ENCODE measurements at places on chromosomes 5 and 9.

DNA sequence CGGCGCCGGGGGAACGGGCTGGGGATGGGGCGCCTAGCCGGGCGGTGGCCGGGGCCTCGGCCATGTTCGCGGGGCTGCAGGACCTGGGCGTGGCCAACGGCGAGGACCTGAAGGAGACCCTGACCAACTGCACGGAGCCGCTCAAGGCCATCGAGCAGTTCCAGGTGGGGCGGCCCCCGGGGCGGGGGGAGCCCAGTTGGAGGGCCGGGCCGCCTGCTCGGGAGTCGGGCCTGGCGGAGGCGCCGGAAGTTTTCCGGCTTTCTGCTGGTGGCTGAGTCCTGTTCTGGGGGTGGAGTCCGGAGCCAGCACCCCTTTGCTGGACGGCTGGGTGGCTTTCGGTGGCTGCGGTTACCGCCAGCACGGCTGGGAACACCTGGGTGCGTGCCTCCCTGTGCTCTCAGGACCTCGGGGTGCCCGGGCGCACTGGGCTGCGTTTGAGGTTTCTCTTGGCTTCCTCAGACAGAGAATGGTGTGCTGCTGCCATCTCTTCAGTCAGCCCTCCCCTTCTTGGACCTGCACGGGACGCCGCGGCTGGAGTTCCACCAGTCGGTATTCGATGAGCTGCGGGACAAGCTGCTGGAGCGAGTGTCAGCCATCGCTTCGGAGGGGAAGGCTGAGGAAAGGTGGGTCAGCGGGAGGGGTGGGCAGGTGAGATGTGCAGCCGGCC, 454 bp downstream of the NELFB start:
- DNase-seq: no peak

DNA sequence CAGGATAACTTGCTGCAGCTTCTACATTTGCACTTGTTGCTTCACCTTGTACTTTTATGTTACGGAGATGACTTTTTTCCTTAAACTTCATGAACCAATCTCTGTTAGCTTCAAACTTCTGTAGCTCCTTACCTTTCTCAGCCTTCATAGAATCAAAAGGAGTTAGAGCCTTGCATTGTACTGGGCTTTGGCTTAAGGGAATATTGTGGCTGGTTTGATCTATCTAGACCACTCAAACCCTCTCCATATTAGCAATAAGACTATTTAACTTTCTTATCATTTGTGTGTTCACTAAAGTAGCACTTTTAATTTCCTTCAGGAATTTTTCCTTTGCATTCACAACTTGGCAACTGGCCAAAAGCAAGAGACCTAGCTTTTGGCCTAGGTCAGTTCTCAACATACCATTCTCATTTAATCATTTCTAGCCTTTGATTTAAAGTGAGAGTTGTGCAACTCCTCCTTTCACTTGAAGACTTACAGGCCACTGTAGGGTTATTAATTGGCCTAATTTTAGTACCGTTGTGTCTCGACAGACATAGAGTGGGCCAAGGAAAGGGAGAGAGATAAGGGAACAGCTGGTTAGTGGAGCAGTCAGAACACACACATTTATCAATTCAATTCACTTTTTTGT, 63.7 kb downstream of the SHOC1 start:
- no peak for DNase-seq

- no peak for DNase-seq
Measured at GRCh38 chr9:134896834-134897583, 16.4 kb downstream of the FCN2 start.

DNA sequence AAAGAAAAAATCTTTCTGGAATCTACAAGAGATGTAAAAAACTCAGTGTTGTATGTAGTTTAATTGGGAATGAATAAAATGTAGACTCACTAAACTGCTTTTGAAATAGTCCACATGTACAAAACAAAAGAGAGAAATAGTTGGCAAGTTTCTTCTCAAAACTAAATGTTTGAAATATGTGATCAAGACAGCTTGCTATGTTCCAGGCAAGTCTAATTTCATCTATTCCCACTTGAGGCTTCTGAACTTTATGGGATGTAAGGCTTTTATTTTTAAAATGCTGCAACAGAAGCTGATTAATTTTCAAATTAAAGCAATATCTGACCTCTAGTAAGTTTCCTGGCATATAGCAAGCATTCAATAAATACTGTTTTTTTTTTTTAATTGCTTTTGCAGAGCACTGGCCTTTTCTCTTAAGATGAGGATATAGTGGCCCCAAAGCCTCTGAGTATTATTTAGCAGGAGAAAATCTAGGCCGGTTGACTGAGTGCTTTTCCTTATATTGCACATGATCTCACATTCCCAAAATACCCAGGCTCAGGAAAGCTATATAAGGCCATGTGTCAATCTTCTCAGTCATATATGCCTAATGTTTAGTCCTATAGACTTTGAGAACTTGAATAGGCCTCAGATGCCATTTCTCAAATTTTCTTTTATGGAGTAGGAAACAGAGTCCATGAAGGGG, 183.2 kb downstream of the NTRK2 start:
- no peak for DNase-seq

DNA sequence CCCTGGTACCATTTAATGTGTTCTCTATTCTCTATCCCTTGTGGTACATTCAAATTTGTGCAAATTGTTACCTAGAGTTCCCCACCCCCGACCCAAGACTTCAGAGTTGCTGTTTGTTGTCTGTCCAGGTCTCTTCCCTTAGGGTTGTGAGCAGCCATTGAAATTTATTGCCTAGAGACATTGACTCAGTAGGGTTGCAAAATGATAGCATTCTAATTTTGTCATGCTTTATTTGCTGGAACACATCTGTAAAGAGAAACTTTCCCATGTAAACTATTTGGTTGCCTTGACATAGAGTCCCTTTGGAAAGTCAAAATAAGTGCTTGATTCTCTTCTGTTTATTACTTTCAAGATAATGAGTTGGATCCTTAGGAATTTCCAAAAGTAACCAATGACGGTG, 91.7 kb upstream of the KLF9 start:
- DNase-seq: no peak

DNA sequence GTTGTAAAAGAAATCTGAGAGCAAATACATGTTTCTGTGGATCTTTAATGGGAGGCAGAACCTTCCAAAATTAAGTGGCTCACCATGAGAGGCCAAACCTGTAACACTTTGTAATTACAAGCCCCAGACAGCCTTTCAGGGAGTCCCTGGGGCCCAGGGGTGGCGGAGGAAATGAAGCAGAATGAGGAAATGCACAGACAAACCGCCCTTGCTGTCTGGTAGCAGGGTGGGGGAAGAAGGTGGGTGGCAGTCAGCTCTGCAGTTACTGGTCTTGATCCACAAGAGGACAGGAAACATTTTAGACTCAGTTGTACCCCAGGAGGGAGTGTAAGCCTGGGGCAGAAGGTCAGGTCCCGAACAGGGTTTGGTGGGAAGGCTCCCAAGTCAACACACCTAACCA, 6.5 kb downstream of the ARL14EPL start:
- no peak for DNase-seq

DNA sequence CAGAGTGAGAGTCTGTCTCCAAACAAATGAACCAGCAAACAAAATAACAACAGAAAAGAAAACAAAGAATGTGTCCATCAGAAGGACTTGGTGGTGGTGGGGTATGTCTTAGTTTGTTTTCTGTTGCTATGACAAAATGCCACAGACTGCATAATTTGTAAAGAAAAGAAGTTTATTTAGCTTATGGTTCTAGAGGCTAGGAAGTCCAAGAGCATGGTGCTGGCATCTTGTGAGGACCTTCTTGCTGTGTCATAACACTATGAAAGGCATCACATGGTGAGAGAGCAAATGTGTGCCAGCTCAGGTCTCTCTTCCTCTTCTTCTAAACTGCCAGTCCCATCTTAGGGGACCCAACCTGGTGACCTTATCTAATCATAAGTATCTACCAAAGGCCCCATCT, 10.5 kb downstream of the NPR3 start:
- DNase-seq: no peak

GRCh38 chr5:132484391-132484725, 6.2 kb downstream of the IRF1 start:
- no peak for DNase-seq

DNA sequence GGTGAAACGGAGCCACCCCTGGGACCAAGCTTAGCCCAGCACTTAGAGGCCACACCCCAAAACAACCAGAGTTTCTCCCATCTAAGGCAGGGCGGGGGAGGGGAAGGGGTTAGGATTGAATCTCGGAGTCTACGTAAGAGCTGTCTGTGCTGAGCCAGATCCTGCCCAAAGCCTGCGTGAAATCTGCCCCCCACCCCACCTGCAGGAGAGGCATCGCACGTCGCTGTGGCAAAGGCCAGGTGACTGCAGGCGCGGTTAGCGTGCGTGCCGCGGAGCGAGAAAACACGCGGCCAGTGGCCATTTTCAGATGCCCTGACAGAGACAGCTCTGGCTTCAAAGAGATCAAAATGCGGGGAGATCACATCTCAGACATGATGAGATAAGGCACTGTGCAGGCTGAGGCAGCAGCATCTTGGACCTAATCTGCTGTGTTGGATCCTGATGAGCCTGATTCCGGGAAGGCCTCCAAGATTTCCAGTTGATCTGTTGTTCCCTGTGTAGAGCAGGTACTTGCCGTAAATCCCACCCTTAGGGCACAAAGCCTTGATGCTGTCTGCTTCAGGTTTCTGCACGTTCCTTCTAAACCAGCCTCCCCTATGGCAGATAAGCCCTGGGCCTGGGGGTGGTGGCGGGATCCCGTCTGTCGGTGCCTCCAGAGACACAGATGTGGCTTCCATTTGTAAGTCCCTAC, 2.5 kb upstream of the QSOX2 start:
- no peak for DNase-seq

- DNase-seq: no peak
Measured at GRCh38 chr5:150895431-150896428, 9.1 kb downstream of the ZNF300 start.

GRCh38 chr5:95352691-95353090, 38.5 kb upstream of the FAM81B start:
- no peak for DNase-seq

GRCh38 chr9:115596021-115596745, 478.2 kb upstream of the TNC start:
- DNase-seq: peak; percentile 74

DNA sequence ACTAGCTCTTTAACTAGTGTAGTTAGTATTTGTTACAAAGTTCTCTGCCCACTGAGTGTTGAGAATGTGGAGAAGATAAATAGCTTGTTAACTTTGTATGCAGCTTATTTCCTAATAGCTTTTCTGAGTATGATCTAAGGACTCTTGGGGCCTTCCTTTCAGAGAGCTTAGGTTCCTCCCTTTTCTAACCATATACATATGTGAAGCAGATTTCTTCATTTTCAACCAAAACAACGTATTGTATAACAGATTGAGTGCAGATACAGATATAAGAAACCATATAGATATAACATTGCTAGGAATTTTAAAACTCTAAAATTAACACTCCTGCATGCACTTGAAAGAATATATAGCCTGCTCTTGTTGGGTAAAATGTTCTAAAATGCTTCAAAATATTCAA, 70.4 kb downstream of the SCAMP1 start:
- no peak for DNase-seq

- peak; percentile 57 for DNase-seq
Measured at GRCh38 chr5:116068028-116068632, 16.7 kb upstream of the COMMD10 start.

- DNase-seq: no peak
Measured at GRCh38 chr5:133425222-133425621, 187.1 kb downstream of the FSTL4 start.

Measured in GM03348 (cell line).